ENCODE measurements at places on chromosomes 5 and 9.

DNA sequence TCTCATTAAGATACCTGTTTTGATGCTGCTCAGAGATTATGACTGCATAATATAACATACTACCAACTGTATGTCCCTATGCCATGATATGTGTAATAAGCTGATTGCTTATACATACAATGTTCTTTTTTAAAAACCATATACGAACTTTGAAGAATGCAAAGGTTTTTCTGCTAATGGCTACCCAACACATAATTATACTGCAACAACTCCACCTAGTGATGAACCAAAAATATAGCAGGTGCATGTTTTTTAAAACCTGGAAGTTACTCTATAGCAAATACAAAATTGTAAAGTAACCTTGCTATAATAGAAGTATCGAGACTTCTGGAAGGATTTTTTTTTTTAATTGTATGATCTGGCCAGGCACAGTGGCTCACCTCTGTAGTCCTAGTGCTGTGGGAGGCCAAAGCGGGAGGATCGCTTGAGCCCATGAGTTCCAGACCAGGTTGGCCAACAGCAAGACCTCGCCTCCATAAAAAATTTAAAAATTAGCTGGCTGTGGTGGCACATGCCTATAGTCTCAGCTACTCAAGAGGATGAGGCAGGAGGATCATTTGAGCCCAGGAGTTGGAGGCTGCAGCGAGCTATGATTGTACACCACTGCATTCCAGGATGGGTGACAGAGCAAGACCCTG, 49.1 kb downstream of the HOMER1 start:
- DNase-seq, result no peak

GRCh38 chr5:148374690-148375360, 8.9 kb upstream of the FBXO38 start:
- DNase-seq, result no peak

DNA sequence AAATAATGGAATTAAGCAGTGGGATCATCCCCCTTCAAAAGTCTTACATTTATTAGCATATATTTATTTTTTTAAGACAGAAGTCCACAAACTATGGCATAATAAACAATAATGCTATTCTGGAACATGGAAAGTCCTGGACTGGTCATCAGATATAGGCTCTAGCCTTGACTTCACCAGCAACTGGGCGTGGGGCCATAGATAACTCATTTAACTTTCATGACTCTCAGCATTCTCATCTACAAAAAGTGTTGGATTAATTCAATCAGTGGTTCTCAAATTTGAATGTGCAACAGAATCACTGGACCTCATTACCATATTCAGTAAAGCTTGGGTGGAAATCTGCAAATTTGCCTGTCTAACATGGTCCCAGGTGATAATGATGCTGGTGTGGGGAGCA, 253.8 kb downstream of the FBXL7 start:
- no peak for DNase-seq

DNA sequence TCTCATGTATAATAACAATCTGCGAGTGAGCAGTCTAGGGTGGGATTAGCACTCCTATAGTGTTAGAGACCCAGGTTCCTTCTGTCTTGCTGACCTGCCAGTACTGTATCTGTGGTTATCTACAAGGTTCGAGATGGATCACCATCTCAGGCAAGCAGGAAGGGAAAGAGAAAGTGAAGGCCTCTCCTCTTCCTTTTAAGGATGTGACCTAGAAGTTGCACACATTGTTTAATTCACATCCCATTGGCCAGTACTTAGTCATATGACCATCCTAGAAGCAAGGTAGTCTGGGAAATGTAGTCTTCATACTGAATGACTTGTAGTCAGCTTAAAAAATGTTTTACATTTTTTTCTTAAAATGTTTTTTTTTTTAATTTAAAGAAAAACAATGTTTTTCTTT, 168.6 kb downstream of the CARTPT start:
- no peak for DNase-seq

DNA sequence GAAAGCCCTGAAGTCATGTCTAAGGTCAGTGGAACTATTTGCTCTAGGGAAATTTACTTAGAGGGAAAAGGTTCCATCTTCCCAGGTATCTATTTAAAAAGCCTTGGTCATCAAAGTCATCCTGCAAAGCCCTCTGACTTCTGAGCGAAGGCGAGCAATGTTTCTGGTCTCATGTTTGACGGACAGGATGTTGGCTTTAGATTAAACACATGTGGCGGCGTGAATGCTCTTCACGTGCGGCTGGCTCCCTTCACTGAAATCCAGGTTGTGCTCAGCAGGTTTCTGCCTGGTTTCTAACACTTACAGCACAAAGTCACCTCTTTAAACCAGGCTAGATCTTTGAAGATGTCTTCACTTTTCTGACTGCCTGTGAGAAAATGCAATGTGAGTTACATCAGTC, 5.7 kb upstream of the ZBTB34 start:
- DNase-seq, result no peak

DNA sequence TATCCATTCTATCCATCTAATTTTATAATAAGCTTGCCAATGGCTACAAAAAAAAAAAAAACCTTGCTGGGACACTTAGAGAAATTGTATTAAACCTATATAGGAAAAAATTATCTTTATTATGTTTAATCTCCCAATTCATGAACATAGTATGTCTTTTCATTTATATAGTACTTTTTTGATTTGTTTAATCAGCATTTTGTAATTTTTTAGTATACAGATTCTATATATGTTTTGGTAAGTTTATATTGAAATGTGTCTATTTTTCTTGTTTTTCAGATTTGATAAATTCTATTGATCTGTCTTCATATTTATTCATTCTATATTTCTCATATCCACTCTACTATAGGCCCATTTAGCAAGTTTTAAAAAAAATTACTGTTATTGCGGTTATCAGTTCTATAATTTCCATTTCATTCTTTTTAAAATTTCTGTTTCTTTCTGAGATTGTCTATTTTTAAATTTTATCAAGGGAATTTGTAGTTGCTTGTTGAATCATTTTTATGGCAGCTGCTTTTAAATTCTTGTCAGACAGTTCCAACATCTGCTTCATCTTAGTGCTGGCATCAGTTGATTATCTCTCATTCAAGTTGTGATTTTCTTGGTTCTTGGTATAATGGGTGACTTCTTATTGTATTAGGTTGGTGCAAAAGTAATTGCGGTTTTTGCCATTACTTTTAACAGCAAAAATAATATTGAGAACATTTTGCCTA, 170.1 kb upstream of the S1PR3 start:
- DNase-seq, result no peak

- DNase-seq, result no peak
Measured at GRCh38 chr5:165325221-165325620, 1819.8 kb downstream of the MAT2B start.

GRCh38 chr5:17801595-17801994, 167.3 kb downstream of the TAF11L14 start:
- DNase-seq, result no peak

DNA sequence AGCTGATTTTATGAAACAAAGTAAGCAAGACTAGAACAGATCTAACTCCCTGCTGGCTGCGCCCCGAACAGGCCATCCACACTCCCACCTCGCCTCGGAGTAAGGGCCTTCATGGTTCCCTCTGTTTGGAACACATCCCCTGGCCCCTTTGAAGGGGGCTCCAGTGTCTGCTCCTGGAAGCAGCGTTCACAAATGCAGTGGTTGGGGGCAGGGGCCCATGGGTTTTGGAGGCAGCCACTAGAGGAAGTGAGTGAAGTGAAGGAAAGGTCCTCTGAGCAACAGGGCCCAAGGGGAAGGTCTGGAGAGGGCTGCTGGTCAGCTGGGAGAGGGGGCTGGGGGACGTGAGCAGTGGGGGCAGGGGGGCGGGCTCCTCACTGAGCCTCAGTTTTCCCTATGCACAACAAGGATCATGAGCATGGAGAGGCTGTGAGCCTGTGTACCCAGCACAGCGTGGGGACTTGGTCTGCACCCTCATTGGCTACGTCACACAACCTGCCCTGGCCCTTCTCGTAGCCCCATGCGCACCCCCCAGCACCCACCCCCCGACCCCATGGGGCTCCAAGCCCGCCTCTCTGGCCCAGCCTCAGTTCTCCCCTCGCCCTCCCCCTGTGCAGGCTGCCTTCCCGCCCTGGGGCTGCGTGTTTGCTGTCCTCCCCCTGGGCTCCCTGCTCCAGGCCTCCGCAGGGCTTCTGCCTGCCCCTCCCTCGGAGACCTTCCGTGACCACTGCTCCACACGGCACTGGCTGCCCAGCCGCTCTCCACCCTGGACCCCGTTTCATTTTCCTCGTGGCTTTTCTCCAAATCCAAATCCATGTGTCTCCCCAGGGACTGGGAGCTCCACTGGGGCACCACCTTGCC, 39.5 kb downstream of the RASGEF1C start:
- no peak for DNase-seq

DNA sequence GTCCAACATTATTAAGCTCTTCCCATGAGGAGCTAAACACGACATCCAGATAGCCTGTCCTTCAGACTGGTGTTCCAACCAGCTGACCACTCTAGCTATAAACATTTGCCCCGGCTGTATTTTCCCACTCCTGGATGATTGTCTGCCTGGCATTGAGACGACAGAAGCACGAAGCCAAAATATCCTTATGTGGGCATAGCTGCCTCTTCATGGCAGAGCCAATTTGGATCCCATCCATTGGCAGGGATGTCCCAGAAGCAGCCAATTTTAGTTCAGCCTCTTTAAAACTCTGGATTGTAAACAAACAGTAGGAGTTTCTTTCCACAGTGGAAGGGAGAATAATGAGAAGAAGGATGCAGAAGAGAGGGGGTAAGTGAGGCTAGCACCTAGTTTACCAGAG, 507.6 kb downstream of the CETN3 start:
- DNase-seq, result no peak

DNA sequence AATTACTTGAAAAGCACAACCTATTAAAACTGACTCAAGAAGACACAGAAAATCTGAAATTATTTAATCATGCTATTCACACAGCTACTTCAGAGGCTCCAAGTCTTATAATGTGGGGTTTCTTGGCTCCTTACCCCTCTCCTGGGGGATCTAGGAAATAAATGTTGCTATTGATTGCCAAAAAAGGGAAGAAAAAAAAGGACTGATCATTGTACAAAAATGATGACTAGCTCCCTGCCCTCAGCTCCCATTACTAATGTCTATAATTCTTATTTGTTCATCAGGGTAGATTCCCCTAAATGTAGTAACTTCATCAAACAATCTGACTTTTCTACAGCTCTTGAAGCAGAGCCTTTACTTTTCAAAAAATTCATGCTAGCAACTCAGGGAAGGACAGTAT, 3.3 kb upstream of the SMC5 start:
- DNase-seq, result no peak

- no peak for DNase-seq
Measured at GRCh38 chr9:136656183-136656738, 6.5 kb upstream of the EGFL7 start.

GRCh38 chr5:104045987-104046386, 483.4 kb upstream of the NUDT12 start:
- no peak for DNase-seq

DNA sequence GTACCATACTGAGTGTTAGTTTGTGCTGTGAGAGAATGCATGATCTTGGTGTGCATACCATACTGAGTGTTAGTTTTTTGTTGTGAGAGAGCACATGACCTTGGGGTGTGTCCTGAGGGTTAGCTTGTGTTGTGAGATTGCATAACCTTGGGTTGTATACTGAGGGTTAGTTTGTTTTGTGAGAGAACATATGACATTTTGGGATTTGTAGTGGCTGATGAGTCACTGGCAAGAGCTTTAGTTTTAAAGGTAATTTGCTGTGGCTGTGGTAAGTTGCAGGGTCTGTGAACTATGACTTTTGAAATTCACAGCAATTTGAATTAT, 1068.3 kb upstream of the EDIL3 start:
- no peak for DNase-seq

GRCh38 chr5:138455232-138455930, 9.9 kb upstream of the EGR1 start:
- no peak for DNase-seq

- DNase-seq, result no peak
Measured at GRCh38 chr9:18185196-18185595, 288.8 kb upstream of the ADAMTSL1 start.

DNA sequence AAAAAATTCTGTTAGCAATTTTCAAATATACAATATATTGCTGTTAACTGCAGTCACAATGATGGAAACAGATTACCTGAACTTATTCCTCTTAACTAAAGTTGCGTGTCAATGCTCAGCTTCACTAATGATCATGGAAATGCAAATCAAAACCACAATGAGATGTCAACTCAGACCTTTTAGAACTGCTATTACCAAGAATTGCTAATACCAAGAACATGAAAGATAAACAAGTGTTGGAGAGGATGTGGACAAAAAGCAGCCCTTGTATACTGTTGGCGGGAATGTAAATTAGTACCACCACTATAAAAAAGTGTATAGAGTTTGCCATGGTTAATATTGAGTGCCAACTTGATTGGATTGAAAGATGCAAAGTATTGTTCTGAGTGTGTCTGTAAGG, 1409.7 kb upstream of the CDH18 start:
- no peak for DNase-seq

DNA sequence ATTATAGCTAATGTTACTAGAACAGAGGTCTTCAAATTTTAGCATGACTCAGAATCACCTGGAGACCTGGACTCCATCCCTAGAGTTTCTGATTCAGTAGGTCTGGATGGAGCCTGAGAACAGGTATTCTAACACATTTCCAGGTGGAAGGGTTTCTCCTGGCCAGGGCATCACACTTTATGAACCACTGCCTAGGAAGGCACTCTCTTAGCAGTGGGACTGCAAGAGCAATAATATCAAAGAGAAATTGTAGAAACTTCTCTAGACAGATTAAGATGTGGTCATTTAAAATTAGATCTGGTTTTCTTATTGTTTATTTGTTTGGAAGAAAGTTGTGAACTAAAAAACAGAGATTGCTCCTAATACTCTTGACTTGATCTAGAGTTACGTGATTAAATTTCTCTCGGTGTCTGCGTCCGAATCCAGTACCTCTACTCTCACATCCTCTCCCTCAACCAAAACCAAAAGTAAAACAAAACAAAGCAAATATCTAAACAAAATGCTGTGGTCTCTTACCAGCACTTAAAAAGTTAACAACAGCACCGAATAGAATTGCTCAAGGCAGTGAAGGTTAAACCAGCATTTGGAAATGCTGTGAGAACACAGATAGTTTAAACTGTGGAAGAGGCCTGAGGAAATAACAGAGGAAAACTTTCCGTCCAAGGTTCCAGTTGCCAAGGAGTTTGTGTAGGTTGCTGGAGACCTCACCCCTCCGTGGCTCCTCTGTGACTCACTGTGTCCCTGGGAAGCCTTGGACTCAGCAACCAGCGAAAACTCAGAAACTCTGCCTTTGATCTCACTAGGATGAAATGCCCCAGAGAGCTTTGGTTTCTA, 193.4 kb downstream of the ARRDC3 start:
- DNase-seq, result no peak

DNA sequence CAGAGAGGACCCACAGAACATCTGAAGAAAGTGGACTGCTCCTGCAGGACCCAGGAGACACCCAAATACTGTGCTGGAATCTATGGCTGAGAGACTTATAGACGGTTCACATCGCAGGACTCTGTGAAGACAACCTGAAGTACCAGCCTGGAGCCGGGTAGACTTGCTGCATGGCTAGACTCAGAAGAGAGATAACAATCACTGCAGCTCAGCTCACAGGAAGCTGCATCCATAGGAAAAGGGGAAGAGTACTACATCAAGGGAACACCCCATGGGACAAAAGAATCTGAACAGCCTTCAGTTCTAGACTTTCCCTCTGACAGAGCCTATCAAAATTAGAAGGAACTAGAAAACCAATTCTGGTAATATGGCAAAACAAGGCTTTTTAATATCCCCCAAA, 26.5 kb upstream of the TRIM36 start:
- no peak for DNase-seq
